Skeletal muscle cell (primary cell): ENCODE measurements at places on chromosomes 16 and 17.

DNA sequence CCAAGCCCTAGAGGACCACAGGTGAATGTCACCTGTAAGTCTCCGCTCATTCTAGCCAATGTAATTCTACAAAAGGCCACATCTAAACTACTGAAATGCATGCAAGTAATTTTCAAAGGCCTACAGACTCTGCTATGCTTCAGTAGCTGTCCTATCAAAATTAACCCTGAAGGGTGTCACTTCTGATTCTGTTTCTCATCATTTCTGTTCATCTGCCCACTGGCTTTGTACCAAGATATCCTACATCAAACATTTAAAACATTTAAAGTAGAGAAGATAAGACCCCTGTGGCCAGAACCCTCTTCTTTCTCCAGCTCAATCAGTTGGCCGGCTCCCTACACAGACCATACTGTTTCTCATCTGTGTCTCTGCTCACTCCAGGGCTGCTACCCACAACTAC is 21.5 kb downstream of the PHF12 start:
- DNase-seq: no peak

GRCh38 chr17:44346064-44346844 is 1.2 kb downstream of the GRN start:
- no peak for DNase-seq

DNA sequence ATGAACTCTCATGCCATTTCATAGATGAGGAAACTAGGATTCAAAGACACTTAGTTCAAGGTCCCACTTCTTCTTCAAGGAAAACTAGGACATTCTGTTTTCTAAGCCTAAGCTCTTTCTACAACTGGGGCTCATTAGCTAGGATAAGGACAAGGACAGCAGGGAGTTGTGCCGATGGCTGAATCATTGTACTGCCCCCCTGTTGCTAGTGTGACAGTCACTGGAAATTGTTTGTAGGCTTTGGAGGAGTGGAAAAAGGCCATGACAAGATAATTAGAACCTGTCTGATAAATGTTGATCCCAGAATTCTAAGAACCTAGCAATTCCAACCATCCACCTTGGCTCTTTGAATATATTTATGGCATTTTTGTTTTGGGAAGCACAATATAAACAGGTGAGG is 445.7 kb downstream of the CDH8 start:
- DNase-seq: no peak

GRCh38 chr17:70295329-70295728 is 126.0 kb downstream of the KCNJ2 start:
- no peak for DNase-seq

- no peak for DNase-seq
These were observed 62.2 kb downstream of the UTP18 start for GRCh38 chr17:51322390-51323029.
